Glutamatergic neuron (in vitro differentiated cells): ENCODE measurements at places on chromosomes 2 and 18. TPM values are rescaled to one million over a fixed set of nuclear protein-coding genes. Genes with fewer than 3 reads are reported as not detected.

DNA sequence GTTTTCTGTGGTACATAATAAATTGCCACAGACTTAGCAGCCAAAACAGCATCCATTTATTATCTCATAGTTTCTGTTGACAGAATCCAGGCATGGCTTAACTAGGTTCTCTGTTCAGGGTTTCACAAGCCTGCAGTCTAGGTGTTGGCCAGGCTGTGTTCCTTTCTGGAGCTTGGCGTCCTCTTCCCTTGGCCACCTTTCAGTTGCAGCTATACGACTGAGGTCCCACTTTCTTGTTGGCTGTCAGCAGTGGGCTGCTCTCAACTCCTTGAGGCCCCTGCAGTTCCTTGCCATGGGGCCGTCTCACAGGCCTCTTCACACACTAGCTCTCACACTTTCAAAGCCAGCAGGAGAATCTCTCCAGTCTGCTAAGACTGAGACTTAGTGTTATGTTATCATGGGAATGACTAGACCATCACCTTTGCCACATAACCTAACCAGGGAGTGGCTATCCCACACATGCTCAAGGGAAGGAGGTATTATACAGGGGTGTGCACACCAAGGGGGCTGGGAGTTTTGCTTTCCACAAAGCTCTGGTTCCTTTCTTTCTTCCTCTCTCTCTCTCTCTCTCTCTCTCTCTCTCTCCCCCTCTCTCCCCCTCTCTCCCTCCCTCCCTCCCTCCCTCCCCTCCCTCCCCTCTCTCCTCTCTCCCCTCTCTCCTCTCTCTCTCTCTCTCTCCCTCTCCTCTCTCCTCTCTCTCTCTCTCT, 15.8 kb downstream of the RIOK3 start:
- no peak overlapping the region for H3K27ac ChIP-seq
- H3K36me3 ChIP-seq: peaks cover 4% of the 10 kb centered on the region
- no peak overlapping the region for H3K4me3 ChIP-seq
- H3K4me1 ChIP-seq: no peaks in the 10 kb centered on the region

GRCh38 chr2:184906160-184906559, 307.8 kb downstream of the ZNF804A start:
- H3K27me3 ChIP-seq: no peaks in the 10 kb centered on the region
- no peak for DNase-seq
- H3K4me3 ChIP-seq: no peak overlapping the region
- H3K36me3 ChIP-seq: no peaks in the 10 kb centered on the region

DNA sequence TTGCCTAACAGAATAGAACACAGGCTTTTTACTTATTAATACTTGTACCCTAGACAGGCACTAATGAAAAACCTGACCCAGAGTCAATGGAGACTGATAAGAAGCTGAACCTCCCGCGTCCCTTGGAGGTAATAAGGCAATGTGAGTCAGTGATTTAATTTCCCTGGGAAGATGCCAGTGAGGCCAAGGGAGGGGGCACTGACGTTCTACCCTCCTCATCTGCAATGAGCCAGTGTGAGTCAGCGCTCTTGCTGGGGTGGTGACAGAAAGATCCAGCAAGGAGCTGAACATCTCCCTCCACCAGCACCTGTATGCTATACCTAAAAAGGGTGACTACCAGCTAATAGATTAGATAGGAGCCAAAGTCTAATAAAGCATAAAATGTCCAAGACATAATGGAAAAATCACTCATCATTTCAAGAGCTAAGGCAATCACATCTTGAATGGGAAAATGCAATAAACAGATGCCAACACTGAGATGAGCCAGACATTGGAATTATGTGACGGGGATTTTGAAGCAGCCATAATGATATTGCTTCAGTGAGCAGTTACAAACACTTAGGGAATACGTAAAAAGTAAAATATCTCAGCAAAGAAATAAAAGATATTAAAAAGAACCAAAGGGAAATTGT, 116.9 kb downstream of the TPGS2 start:
- no peaks in the 10 kb centered on the region for H3K36me3 ChIP-seq
- no peak for DNase-seq
- peaks cover 5% of the 10 kb centered on the region for H3K4me1 ChIP-seq
- H3K4me3 ChIP-seq: no peak overlapping the region

- H3K36me3 ChIP-seq: no peaks in the 10 kb centered on the region
- peaks cover 3% of the 10 kb centered on the region for H3K27me3 ChIP-seq
- H3K4me1 ChIP-seq: peaks cover 25% of the 10 kb centered on the region
- H3K27ac ChIP-seq: no peak overlapping the region
Observed at GRCh38 chr2:20534913-20535801, 88.3 kb downstream of the RHOB start.

SP9 gene
- total RNA-seq: not detected

IL1B gene
- total RNA-seq: not detected

DNA sequence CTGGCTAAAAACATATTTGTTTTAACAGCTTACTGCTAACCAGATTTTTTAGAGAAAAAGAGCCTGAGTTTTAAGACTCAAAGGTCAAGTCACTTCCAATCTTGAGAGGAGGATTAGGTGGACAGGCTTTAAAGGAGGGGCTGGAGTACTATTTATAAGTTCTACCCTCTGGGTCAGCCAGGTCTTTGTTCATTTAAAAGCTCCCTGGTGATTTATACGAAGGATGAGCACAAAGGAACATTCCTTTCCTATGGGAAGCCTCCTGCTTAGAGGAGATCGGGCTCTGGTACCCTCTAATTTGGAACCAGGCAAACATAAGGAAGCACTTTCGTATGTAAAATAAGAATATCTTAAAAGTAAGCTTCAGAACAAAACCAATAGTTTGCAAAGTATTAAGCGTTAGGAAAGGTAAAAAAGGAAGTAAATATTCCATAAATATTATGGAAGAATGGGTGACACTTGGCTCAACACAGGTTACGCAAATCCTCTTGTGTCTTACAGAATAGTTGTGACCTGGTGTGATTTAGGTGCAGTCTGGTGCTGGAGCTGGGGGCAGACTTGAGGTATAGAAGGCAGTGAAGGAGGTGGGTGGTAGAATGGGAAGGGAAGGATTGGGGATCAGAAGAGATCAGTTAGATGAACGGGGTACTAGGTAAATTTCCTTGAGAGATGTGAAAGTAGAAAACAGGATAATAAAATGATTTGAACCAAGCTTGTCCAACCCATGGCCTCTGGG, 35.6 kb downstream of the PDE6D start:
- H3K4me3 ChIP-seq: no peak overlapping the region
- no peak overlapping the region for H3K27ac ChIP-seq
- no peak for DNase-seq
- H3K4me1 ChIP-seq: peaks cover 13% of the 10 kb centered on the region
- H3K27me3 ChIP-seq: peaks cover 2% of the 10 kb centered on the region

INO80B gene
- 18.5 TPM for total RNA-seq

- peaks cover 16% of the 10 kb centered on the region for H3K27me3 ChIP-seq
- peak overlapping the region; percentile 94 for H3K27ac ChIP-seq
- H3K36me3 ChIP-seq: no peaks in the 10 kb centered on the region
- DNase-seq: no peak
- peak overlapping the region; percentile 35 for H3K4me3 ChIP-seq
- H3K4me1 ChIP-seq: peaks cover 42% of the 10 kb centered on the region
Observed at GRCh38 chr18:58256316-58257080, 212.5 kb downstream of the NEDD4L start.

- peak overlapping the region; percentile 1 for H3K27ac ChIP-seq
- peaks cover 13% of the 10 kb centered on the region for H3K4me1 ChIP-seq
- no peaks in the 10 kb centered on the region for H3K36me3 ChIP-seq
- no peaks in the 10 kb centered on the region for H3K27me3 ChIP-seq
- H3K4me3 ChIP-seq: peak overlapping the region; percentile 5
Observed at GRCh38 chr2:106868275-106868674, 17.7 kb downstream of the ST6GAL2 start.

DNA sequence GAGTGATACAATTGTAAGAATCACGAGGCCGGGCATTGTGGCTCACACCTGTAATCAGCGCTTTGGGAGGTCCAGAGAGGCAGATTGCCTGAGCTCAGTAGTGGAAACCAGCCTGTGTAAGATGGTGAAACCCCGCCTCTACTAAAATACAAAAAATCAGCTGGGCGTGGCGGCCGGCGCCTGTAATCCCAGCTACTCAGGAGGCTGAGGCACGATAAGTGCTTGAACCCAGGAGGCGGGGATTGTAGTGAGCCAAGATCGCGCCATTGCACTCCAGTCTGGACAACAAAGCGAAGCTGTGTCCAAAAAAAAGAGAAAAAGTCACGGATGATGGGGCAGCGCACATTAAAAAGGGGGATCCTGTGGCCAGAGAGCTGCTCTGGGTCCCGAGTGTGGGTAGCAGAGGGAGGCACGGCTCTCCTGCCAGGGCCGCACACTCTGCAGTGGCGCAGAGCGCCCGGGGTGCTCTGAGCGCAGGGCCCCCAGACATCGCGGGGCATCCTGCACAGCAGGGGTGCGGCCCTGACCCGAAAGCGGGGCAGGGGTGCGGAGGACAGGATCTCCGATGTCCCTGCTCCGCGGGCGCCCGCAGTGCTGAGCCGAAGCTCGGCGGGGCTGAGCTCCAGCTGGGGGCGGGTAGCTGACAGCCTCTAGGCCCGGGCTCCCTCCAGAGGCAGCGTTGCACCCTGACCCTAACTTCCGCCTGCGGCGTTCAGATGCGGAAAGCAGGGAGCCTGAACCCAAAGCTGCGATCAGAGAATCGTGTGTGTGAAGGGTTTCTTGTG, 30.4 kb upstream of the RAB6D start:
- H3K27me3 ChIP-seq: peaks cover 2% of the 10 kb centered on the region
- peaks cover 4% of the 10 kb centered on the region for H3K4me1 ChIP-seq
- peak; percentile 59 for DNase-seq
- peak overlapping the region; percentile 90 for H3K4me3 ChIP-seq
- peak overlapping the region; percentile 55 for H3K27ac ChIP-seq
- H3K36me3 ChIP-seq: no peaks in the 10 kb centered on the region

ZNF407 gene
- 15.8 TPM for total RNA-seq

RBFA gene
- 94.6 TPM for total RNA-seq

SLC5A7 gene
- total RNA-seq: 0.27 TPM

SLC19A3 gene
- total RNA-seq: 1.7 TPM

UGT1A9 gene
- not detected for total RNA-seq

MOB4 gene
- total RNA-seq: 46.4 TPM

CD302 gene
- total RNA-seq: not detected

DNA sequence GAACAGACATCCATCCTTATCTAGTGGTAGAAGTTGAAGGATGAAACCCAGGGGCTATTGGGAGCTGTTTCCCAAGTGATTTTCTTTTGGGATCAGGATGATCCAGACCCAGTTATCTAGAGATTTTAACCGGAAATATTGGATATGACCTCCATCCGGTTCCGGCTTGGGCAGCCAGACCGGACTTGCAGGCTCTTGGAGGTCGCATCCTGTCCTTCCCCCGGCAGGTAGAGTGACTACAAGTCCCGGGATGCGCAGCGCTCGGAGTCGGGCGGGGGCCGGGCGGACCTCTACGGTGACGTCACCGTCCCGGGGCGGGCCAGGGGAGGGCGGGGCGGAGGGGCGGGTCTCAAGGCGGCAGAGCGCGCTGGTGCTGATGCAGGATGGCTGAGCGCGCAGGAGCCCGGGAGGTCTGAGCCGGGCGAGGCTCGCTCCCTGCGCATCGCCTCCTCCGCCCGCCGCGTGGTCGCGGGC, at the start of gene KIF5C:
Gene KIF5C, plus strand, starts transcription at position 360 of the 474 bp plus-strand sequence. CDS start 391 bp downstream, outside the sequence.
- H3K4me1 ChIP-seq: peaks cover 26% of the 10 kb centered on the region
- DNase-seq: peak; percentile 95
- H3K27ac ChIP-seq: peak within 1 kb of the TSS; percentile 99
- H3K4me3 ChIP-seq: peak within 1 kb of the TSS; percentile 99

HTR2B gene
- total RNA-seq: not detected

DNA sequence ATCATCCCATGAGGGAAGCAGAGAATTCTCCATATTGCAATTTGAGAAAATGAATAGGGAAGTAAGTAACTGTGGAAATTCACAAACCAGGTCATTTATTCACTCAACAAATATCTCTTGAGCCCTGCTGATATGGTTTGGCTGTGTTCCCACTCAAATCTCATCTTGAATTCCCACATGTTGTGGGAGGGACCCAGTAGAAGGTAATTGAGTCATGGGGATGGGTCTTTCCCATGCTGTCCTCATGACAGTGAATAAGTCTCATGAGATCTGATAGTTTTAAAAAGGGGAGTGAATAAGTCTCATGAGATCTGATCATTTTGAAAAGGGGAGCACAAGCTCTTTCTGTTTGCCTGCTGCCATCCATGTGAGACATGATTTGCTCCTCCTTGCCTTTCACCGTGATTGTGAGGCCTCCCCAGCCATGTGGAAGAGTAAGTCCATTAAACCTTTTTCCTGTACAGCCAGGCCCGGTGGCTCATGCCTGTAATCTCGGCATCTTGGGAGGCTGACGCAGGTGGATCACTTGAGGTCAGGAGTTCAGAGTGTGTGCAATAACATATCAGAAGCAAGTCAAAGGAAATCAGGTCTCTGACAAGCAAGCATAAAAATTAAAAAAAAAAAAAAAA, 193.2 kb downstream of the NDUFA10 start:
- H3K4me1 ChIP-seq: peaks cover 15% of the 10 kb centered on the region
- no peak overlapping the region for H3K4me3 ChIP-seq
- H3K27ac ChIP-seq: peak overlapping the region; percentile 76
- peaks cover 18% of the 10 kb centered on the region for H3K36me3 ChIP-seq
- DNase-seq: no peak

DNA sequence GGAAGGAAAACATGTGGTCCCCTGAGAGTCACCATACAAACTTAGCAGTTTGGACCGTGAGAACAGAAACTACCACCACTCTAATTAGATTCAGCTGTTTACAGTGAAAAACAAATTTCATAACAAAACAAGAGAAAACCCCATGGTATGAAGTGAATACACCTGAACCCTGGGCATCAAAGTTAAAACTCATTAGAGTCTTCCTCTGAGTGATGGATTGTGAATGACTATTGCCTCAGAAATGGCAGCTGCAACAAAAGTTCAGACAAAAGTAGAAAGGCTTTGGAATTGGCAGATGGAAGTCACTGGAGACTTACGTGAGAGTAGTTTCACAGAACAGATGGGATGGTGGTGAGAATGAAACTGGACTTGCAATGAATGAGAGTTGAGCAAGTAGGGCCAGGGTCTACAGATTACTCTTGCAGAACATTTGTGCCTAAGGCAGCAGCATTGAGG, 98.0 kb downstream of the AAK1 start:
- H3K4me1 ChIP-seq: peaks cover 11% of the 10 kb centered on the region
- H3K36me3 ChIP-seq: peaks cover 5% of the 10 kb centered on the region
- no peak overlapping the region for H3K4me3 ChIP-seq
- peak overlapping the region; percentile 4 for H3K27ac ChIP-seq
- peaks cover 5% of the 10 kb centered on the region for H3K27me3 ChIP-seq

AKAIN1 gene
- 14.1 TPM for total RNA-seq

DNA sequence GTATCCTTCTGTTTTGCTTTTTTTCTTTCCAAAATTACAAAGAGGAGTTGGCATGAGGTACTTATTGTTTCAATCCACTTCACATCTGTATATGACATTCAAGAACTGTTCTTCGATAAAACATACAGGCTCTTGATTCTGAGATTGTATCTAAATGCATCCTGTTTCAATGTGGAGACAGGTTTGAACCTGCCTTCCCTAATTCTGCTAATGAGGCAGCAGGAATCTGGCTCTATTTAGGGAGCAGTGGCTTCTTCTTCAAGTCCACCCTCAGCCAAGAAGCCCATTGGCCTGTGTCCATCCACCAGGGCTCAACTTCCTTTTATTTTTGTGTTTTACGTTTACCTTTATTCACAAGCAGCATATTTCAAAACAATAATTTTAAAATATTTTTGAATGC, 84.8 kb upstream of the PIK3C3 start:
- H3K27ac ChIP-seq: no peak overlapping the region
- no peaks in the 10 kb centered on the region for H3K27me3 ChIP-seq
- H3K4me1 ChIP-seq: no peaks in the 10 kb centered on the region

GRCh38 chr2:207083361-207084110, 82.2 kb downstream of the KLF7 start:
- peak overlapping the region; percentile 34 for H3K27ac ChIP-seq
- H3K36me3 ChIP-seq: peaks cover 22% of the 10 kb centered on the region

KCNG2 gene
- 1.6 TPM for total RNA-seq

- H3K4me1 ChIP-seq: peaks cover 28% of the 10 kb centered on the region
- H3K36me3 ChIP-seq: no peaks in the 10 kb centered on the region
- peaks cover 5% of the 10 kb centered on the region for H3K27me3 ChIP-seq
- DNase-seq: peak; percentile 76
- H3K27ac ChIP-seq: no peak overlapping the region
Observed at GRCh38 chr2:136378712-136379595, 261.0 kb upstream of the CXCR4 start.
